Naive B cell (primary cell): ENCODE measurements at places on chromosomes 5 and 9.
A peak's percentile ranks its signal among the peaks of the same experiment; 100 is the strongest.

GRCh38 chr5:56339732-56340131, 106.6 kb upstream of the ANKRD55 start:
- no peak for DNase-seq

GRCh38 chr5:157941616-157942015, 82.7 kb upstream of the CLINT1 start:
- DNase-seq, result no peak

DNA sequence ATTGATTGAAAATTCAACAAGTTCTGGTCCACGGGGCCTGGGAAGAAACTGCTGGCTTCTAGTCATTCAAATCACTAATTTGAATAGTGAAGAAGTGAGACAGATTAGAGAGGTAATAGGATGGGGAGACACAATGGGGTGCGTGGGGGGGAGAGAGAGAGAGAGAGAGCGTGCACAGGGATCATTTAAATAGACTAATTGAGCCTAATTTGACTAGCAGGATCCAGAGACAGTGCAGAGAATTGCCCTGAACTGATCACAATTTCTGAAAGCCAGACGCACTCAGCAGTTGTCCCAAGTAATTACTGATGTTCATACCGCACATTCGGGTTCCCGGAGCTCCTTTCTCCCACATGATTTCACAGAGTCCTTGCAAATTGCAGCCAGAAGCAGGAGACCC, 50.3 kb upstream of the C5orf58 start:
- no peak for DNase-seq

- no peak for DNase-seq
Observed at GRCh38 chr5:154850255-154851062, at the start of gene FAXDC2. Gene FAXDC2, minus strand, starts transcription at chr5:154850603. Its CDS starts 12,425 bp downstream, at chr5:154838178.

- DNase-seq, result no peak
Observed at GRCh38 chr5:96259151-96259772, 173.8 kb downstream of the PCSK1 start.

DNA sequence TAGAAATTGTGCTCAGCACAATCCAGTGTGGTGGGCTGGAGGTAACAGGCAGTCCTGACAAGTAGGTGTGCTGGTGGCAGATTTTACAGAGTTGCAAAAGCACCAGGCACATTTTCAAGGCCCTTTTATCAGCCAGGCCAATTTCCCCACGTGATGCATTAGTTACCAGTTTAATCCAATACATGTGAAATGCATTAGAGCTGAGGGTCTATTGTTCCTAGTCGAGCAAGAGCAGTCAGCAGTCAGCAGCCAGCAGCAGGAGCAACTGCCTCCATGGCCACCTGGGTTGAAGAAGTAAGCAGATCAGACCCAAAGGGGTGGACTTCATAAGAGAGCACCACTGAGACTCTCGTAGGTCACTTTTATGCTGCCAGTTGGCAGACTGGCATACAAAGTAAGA, 76.7 kb downstream of the EPB41L4A start:
- DNase-seq, result no peak

- DNase-seq, result no peak
Observed at GRCh38 chr9:118563677-118564076, 805.6 kb downstream of the BRINP1 start.

GRCh38 chr5:160674901-160675300, 177.1 kb downstream of the ATP10B start:
- DNase-seq, result no peak

- no peak for DNase-seq
Observed at GRCh38 chr5:154800582-154800981, 45.4 kb downstream of the LARP1 start.

DNA sequence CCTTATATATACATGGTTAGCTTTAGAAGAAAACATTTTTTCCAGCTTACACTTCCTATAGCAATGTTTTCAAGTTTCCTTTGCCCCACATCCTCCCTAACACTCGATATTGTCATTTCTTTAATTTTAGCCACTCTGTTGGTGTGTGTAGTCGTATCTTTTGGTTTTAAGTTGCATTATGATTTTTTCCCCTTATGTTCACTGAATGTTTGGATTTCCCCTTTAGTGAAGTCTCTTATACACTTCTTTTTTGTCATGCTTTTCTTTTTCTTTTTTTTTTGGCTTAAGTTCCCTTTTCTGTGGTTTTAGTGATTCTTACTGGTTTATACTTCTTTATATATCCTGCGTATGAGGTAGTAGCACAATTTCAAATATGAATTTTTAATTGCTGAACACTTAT, 58.8 kb downstream of the KDM4C start:
- peak; percentile 32 for DNase-seq

- no peak for DNase-seq
Observed at GRCh38 chr5:150500328-150500841, 7.5 kb upstream of the NDST1 start.

- DNase-seq, result no peak
Observed at GRCh38 chr5:116448870-116449427, 125.7 kb downstream of the SEMA6A start.

GRCh38 chr9:98909935-98910334, 33.8 kb upstream of the COL15A1 start:
- DNase-seq, result no peak

DNA sequence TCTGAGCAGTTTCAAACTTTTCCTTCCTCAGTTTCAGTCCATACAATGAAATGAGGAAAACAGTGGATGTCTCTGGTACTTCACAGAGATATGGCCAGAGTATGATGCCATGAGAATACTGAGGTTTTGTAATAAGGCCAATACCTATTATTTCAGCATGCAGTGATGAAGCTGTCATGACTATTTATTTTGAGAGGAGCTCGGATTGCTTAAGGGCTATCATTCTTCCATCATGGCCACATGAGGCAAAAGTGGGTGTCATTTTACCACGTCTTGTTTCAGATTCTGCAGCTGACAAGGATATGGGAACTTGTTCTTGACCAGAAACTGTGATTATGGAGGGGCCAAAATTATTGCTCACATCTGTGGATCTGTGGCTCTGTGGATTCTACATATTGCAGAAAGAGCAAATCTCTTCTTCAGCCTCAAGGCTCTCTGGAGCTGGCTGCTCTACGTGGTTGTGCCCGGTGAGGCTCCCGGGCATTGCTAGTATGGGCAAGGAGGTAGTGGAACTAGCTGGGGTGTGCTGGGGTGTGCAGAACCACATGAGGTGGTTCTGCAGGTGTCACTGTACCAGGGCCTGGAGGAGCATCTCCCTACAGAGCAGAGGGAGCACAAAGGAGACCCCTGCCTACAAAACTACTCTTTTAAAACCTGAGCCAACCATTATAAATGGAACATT, 180.3 kb downstream of the SEMA6A start:
- no peak for DNase-seq

- no peak for DNase-seq
Observed at GRCh38 chr5:144206141-144206540, 35.5 kb downstream of the KCTD16 start.

- DNase-seq, result peak; percentile 52
Observed at GRCh38 chr9:124869986-124870560, 8.1 kb downstream of the ARPC5L start.

DNA sequence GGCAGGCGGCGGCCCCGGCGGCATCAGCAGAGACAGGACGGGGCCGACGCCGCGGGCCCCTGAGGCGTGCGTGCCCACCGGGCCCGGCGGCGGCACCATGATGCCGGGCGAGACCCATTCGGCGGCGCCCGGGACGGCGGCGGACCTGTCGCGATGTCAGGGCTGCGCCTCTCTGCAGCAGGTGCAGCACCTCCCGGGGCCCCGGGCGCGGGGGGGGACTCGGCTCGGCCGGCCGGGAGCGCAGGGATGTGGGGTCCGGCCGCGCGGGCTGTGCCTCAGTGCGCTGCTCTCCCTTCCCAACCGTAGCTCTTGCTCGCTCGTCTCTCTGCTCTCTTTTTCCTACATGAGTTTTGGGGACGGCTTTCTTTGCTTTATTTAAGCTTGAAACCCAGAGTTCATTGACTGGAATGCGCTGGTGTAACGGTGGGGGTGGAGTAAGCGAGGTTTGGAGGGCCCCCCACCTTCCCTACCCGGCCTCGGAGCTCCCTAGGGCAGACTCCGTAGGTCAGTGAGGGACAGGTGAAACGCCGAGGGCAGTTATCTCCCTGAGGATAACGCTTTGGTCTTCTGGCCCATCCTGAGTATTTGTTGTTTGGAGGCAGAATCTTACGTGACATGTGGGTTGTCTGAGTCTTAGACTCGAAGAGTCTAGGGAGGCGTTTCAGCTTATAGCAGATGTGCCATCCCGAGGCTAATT, 490 bp downstream of the ICE1 start:
- DNase-seq, result no peak
